Thyroid gland (tissue), 4 donors: ENCODE measurements at places on chromosomes 6 and 20. TPM values are rescaled to one million over a fixed set of nuclear protein-coding genes. Genes with fewer than 3 reads are reported as not detected.

BMP6 gene
- total RNA-seq, result 2.7 TPM

- H3K27me3 ChIP-seq, result no peaks in the 10 kb centered on the region
- H3K27ac ChIP-seq, result peak overlapping the region; percentile 93
- H3K36me3 ChIP-seq, result no peaks in the 10 kb centered on the region
- peak overlapping the region; percentile 84 for H3K4me3 ChIP-seq
- H3K4me1 ChIP-seq, result peaks cover 48% of the 10 kb centered on the region
These were observed 1.4 kb upstream of the PPP1R18 start for GRCh38 chr6:30687659-30688431.

ESR1 gene
- total RNA-seq, result 3.5 TPM

DNA sequence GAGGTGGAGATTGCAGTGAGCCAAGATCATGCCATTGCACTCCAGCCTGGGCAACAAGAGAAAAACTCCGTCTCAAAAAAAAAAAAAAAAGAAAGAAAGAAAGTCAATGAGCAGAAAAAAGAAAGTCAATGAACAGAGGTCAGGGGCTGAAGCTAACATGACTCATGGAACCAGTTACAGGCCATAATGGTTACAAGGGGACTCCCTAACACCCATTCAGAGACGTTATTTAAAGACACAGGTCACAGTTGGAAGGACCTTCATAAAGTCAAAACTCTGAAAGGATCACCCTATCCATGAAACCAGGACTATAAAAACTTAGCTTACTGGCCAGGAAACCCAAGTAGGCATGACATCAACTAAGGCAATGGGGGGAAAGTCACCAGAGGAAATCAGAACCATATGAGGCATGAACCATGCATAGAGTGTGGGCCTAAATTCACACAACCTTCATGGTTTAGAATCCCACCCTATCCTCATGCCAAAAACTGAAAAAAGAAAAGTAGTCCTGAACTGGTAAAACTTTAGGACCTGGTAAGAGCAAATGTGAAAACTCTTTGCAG, 18.2 kb downstream of the FBXL4 start:
- no peaks in the 10 kb centered on the region for H3K36me3 ChIP-seq
- H3K4me3 ChIP-seq, result no peak overlapping the region
- no peaks in the 10 kb centered on the region for H3K27me3 ChIP-seq
- H3K4me1 ChIP-seq, result peaks cover 34% of the 10 kb centered on the region
- peak overlapping the region; percentile 45 for H3K27ac ChIP-seq

ACTL10 gene
- 3.9 TPM for total RNA-seq

GRCh38 chr6:167748458-167749379, 78.0 kb upstream of the AFDN start:
- no peak for DNase-seq
- H3K4me1 ChIP-seq, result peaks cover 20% of the 10 kb centered on the region
- no peaks in the 10 kb centered on the region for H3K27me3 ChIP-seq
- no peak overlapping the region for H3K4me3 ChIP-seq
- H3K27ac ChIP-seq, result no peak overlapping the region

PROKR2 gene
- not detected for total RNA-seq

GRCh38 chr6:141403103-141403502, 729.6 kb upstream of the GJE1 start:
- H3K36me3 ChIP-seq, result no peaks in the 10 kb centered on the region
- no peaks in the 10 kb centered on the region for H3K27me3 ChIP-seq
- H3K4me3 ChIP-seq, result no peak overlapping the region
- H3K4me1 ChIP-seq, result peaks cover 26% of the 10 kb centered on the region

DEFB126 gene
- not detected for total RNA-seq

DNA sequence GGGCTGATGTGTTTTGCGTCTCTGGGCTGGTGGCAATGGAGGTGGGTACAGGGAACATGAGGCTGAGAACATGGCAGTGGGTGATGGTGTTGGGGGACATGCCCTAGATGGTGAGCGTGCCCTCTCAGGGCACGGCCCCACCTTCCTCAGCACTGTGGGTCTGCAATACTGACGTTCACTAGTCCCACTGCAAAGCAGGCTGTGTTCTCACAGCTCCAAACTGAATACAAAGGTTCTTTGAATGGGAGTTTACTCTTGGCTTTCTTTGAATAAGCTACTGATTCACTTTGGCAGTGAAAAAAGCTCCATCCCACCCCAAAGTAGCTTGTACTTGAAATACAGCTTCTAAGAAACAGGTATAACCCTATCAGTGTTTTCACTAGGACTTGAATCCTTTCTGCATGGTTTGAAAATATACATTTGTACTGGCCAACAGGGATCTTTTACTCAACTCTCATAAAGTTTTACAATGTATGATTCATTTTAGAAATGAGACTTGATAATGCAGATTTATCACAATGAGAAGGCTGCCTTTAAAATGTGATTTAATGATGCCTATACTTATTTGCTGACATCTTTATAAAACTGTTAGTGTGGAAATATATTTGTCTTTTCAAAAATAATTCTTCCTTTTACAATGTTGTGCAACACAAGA, 400.7 kb downstream of the ZFAND3 start:
- no peaks in the 10 kb centered on the region for H3K27me3 ChIP-seq
- no peak for DNase-seq
- peaks cover 4% of the 10 kb centered on the region for H3K4me1 ChIP-seq
